Cardiac atrium fibroblast (primary cell): ENCODE measurements at places on chromosomes 12 and 14. TPM values are rescaled to one million over a fixed set of nuclear protein-coding genes. Genes with fewer than 3 reads are reported as not detected.

The LYZ gene
- not detected in 2 replicates for total RNA-seq

The ACACB gene
- 0.90 and 0.97 TPM in 2 replicates for total RNA-seq

The APOF gene
- total RNA-seq, result not detected in 2 replicates

The NAV3 gene
- total RNA-seq, result 28.7 and 29.2 TPM in 2 replicates

The MYRFL gene
- not detected in 2 replicates for total RNA-seq

The LALBA gene
- total RNA-seq, result not detected in 2 replicates

The LRCOL1 gene
- total RNA-seq, result not detected in 2 replicates

The RPGRIP1 gene
- total RNA-seq, result not detected in 2 replicates

The ESYT1 gene
- 185 and 212 TPM in 2 replicates for total RNA-seq

The SLC17A8 gene
- not detected in 2 replicates for total RNA-seq

The SCFD1 gene
- 32.3 and 53.8 TPM in 2 replicates for total RNA-seq

The DUSP16 gene
- 3.2 and 3.6 TPM in 2 replicates for total RNA-seq

The ANKRD13A gene
- total RNA-seq, result 67.2 and 80.8 TPM in 2 replicates

The GALNT9 gene
- total RNA-seq, result 0.16 and 2.2 TPM in 2 replicates

The CLEC7A gene
- not detected in 2 replicates for total RNA-seq

The FAM90A1 gene
- total RNA-seq, result not detected in 2 replicates

The MVK gene
- total RNA-seq, result 27.1 and 45.7 TPM in 2 replicates

The CLEC14A gene
- 32.9 and 85.9 TPM in 2 replicates for total RNA-seq

The MUCL1 gene
- not detected in 2 replicates for total RNA-seq

The NRIP2 gene
- not detected in 2 replicates for total RNA-seq

The CFAP54 gene
- 1.1 and 2.9 TPM in 2 replicates for total RNA-seq

The RACGAP1 gene
- 21.1 and 29.3 TPM in 2 replicates for total RNA-seq

The CLEC12A gene
- total RNA-seq, result not detected in 2 replicates

The COA8 gene
- total RNA-seq, result 27.5 and 57.8 TPM in 2 replicates

The MMP17 gene
- 25.9 and 31.8 TPM in 2 replicates for total RNA-seq

The PMCH gene
- total RNA-seq, result not detected in 2 replicates

The DLGAP5 gene
- total RNA-seq, result 5.4 and 7.8 TPM in 2 replicates

The GPR65 gene
- total RNA-seq, result 0.32 and 0.54 TPM in 2 replicates

The KLRG1 gene
- total RNA-seq, result 0.32 TPM in 1 of 2 replicates, not detected in the other

The CLEC2D gene
- 0.36 and 0.97 TPM in 2 replicates for total RNA-seq

The PTGER2 gene
- 1.6 and 1.8 TPM in 2 replicates for total RNA-seq

The PHC1 gene
- 6.3 and 15.2 TPM in 2 replicates for total RNA-seq

The PRORP gene
- total RNA-seq, result 21.1 and 26.0 TPM in 2 replicates

The SOAT2 gene
- not detected in 2 replicates for total RNA-seq

The RBM25 gene
- 10.5 and 16.4 TPM in 2 replicates for total RNA-seq

The GNS gene
- 115 and 153 TPM in 2 replicates for total RNA-seq

The LETMD1 gene
- total RNA-seq, result 33.9 and 34.8 TPM in 2 replicates

The C12orf54 gene
- total RNA-seq, result not detected in 2 replicates

The GZMH gene
- not detected in 2 replicates for total RNA-seq

The CACNA2D4 gene
- total RNA-seq, result not detected in 2 replicates

The ADCY6 gene
- total RNA-seq, result 17.5 and 37.4 TPM in 2 replicates

The BDKRB1 gene
- 1.8 TPM in 1 of 2 replicates, not detected in the other for total RNA-seq

The DLK1 gene
- not detected in 2 replicates for total RNA-seq

The STAC3 gene
- not detected in 2 replicates for total RNA-seq
